ENCODE measurements at places on chromosomes 4 and X. TPM values are rescaled to one million over a fixed set of nuclear protein-coding genes. Genes with fewer than 3 reads are reported as not detected.

The MAEA gene
- total RNA-seq = 67.6 TPM

DNA sequence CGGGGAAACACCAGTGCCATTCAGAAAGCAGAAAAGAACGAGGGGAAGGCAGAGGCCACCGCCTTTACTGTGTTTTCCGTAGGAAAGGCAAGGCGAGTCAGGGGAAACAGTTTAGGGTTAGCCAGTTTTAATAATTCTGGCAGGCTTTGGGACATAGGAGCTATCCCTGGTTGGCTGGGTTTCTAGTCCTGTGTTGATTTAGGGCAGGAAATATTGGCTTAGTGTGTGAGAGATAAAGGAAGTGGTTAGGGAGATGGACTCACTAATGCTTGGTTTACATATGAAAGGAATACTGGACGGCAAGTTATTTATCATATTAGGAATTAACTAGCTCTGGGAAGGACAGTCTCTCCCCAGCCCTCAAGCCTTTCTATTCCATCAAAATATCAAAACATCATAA, 53.1 kb downstream of the SYNPO2 start:
- no peak for DNase-seq

- DNase-seq = no peak
Observed at GRCh38 chr4:76341063-76341462, 34.5 kb downstream of the STBD1 start.

DNA sequence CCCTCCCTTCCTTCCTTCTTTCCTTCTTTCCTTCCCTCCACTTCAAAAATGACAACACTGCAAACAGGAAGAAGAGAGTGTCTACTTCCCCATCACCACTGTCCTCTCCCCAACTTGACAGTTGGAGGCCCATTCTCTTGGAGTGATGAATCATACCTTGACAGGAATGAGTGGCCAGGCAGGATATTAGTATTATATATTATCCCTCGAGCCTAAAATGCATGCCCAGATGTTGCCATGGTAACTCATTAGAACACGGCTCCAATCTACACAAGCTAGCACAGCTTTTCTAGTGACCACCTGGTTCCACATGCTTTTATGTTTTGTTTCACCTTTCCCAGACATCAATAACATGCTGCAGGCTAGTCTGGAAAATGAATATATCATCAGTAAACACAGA, 71.3 kb upstream of the LHFPL1 start:
- no peak for DNase-seq

- DNase-seq = no peak
Observed at GRCh38 chr4:28675582-28675981, 1814.9 kb downstream of the STIM2 start.
